Stimulated activated CD8-positive, alpha-beta memory T cell treated with anti-CD3 and anti-CD28 coated beads, Interleukin-12 subunit alpha, Interleukin-12 subunit beta, amount 100 ng/mL, for 4 hours (primary cell): ENCODE measurements at places on chromosomes 6 and 20.

GRCh38 chr20:50111829-50112495 is 988 bp downstream of the UBE2V1 start:
- no peak for DNase-seq

DNA sequence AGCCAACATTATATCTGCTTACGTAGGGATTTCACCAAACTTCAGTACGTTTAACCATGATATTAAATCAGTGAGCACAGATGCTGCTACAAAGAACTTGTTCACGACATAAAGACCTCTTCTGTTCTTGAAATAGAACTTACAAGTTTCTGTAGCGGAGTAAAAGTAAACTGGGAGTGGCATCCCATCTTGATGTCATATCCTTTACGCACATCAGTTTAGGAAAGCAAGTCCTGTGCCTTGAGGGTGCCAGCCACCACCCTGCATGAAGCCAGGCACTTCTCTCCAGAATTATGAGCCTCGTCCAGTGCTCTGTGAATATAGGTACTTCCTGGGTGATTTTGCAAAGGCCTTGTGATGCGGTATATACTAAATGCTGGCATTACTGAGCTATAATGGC is 122.6 kb downstream of the BTBD3 start:
- no peak for DNase-seq

DNA sequence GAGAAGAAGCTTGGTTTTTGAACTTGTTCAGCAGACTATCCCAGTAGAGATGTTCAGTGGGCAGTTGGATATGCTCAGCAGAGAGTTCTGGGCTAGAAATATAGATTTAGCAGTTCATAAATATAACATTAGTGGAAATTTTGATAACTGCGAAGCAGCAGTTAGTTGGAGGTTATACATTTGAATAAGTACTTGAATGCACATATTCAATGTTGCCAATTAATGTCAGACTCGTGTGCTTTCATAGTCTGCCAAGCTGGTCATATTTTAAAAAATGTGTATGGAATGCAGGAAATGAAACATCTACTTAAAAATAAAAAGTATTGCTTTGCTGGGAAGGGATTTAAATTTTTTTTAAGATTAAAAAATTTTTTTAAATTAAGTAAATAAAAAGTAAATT is 92.5 kb upstream of the E2F3 start:
- no peak for DNase-seq

- no peak for DNase-seq
Observed at GRCh38 chr6:157995458-157995857, 13.8 kb downstream of the SYNJ2 start.

- no peak for DNase-seq
Observed at GRCh38 chr6:168153553-168153952, 74.5 kb upstream of the FRMD1 start.

DNA sequence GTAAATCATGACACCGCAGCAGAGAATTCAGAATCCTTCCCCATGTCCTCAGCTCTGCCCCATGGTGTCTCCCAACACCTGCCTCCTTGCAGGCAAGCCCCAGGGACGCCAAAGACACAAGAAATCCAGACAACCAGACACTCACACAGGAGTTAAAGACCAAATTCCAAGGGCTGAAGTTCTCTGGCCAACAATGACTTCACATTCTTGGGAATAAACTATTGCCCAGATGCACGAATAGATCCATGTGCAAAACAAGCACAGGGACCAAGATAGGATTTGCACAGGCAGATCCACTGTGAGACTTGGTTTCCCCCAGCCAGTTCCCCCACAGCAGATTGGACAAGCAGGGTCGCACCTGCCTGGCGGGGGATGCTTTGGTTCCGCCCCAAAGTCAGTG is 246.7 kb downstream of the SOD2 start:
- no peak for DNase-seq

- DNase-seq: no peak
Observed at GRCh38 chr6:111788379-111789276, 84.6 kb downstream of the FYN start.

DNA sequence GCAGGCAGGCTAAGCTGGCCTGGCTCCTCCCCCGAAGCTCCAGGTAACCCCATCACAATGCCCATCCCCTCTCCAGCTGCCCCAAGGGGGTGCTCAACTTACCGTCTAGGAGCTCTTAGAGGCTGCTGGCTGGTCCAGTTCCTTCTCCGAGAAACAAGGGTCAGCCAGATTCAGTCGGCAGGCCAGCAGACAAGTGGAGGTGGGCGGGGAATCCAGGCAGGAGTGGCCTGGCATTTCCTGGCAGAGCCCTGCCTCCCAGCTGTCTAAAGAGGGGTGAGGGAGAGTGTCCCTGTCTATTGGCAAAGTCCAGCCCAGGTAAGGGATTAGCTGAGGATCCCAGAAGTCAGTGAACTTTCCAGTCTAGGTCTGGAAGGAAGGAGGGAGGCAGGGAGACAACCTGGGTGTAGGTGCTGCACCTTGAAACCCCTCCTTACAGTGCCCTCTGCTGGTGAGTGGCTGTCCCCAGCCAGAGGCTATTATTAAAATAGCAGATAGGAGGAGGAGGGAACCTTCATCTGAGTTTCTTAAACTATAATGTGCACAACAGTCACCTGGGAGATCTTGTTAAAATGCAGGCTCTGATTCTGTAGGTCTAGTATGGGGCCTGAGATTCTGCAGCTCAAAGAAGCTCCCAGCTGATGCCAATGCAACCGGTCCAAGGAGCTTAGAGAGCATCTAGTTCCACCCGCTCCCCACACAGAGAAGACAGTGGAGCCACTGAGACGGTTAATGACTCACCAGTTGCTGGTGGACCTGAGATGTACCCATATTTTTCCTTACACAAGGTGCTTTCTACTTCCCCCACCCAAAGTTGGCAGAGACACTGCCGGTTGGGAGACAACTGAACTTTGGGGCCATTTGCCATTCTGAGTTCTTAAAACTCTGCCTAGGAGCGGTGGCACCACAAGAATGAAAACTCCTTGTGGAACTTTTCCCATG is at the start of gene UNC5CL:
Gene UNC5CL, minus strand, starts transcription at position 162 of the 939 bp plus-strand sequence. CDS start 4,147 bp downstream, outside the sequence.
- no peak for DNase-seq

- no peak for DNase-seq
Observed at GRCh38 chr6:31689249-31690110, 8.6 kb upstream of the LY6G5C start.

- DNase-seq: no peak
Observed at GRCh38 chr6:149921361-149921760, 1.6 kb downstream of the RAET1G start.

DNA sequence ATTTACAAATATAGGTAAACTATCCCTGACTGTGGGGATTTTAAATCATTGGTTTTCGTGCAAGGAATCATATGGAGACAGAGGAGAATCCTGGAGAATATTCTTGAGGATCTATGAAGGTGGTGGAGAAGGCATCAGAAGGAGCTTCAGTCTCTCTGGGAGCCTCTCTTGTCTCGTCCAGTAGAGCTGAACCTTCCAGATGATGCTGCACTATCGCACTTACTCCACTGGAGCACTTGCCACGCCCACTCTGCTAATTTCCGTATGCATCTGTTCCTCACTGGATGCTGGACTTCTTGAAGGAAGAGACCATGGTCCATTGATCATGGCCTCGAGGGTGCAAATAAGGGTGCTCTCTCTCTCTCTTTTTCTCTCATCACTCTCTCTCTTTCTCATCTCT is 36.8 kb downstream of the C6orf118 start:
- no peak for DNase-seq
